ENCODE measurements at places on chromosomes 2 and 18.

DNA sequence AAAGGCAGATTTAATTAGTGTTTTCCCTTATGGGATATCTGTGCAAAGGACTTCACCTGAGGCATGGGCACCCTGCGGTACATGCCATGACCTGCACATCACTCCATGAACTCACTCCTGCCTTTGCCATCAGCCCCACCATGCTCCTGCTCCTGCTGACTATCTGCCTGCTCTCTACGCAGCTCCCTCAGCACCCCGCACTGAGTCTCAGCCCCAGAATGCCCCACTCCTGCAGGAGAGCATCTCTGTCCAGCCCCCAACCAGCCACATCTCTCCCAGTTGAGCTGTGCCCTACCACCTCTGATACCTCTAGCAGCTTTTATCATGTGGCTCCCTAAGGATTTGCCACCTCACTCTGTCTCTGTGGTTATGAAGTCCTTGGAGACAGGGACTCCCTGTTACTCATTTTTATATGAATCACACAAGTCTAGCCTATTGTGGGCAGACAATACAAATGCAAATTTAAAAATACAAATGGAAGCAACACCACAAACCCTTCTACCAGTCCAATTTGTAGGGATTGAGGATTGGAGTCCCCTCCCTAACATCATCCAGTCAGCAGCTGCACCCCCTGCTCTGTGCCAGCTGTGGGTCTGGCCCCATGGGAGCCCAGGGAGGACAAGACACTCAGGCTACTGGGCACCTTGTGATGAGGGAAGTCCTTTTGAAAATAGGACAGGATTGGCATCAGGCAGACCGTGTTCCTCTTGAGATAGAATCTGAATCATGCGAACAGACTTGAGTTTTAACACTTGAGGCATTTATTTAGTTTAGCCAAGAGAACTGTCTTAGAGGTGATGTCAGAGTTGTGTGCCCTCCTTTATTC lies 689.6 kb upstream of the HS6ST1 start:
- DNase-seq, result no peak

DNA sequence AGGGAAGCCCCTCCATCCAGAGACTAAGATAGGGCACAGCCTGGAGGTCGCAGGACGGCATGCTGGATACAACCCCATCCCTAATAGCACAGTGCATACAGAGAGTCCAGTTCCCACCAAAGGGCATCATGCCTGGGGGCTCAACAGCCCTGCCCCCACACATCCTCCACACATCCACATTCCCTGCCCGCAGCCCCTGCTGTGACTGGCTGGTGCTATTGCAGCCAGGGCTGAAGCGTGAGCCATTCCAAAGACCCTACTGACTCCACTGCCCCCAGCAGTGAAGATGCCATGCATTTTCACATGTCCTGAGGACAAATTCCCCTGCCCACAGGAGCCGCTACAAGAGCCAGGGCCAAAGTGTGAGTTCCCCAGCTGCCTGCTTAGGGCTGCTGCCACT lies 641.6 kb downstream of the METTL4 start:
- DNase-seq, result no peak

DNA sequence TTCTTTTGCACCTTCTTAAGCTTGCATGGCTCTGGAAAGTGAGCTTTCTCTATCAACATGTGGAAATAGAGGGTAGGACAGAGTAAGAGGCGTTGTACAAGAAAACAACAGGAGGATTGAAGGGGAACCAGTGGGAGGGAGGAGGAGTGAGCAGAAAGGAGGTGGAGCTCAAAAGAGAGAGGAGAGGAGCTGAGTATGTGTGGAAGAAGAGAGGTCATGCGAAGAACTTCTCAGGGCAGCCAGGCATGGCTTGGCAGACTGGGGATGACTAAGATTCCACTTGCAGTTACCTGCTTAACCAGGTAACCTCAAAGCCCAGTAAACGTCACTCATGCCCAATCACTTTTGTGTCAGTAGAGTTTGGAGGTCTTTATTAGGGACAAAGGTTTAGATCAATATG lies 105.1 kb downstream of the BCL2L11 start:
- no peak for DNase-seq

DNA sequence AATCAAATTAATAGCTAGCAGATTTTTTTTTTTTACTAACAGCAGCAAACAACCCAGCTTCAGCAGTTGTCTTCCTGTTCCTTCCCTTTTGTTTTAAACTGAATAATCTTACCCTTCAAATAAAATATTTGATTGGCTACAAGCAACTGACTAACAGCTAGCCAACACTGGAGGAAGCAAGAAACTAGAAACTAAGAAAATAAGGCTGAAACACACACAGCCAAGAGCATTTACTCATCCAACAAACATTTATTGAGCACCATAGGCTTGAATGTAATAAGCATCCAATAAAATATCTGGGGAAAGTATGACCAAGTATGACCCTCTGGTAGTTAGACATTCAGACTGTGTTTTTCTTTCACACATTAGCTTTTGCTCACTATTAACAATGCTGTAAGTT lies 189.2 kb downstream of the CD226 start:
- DNase-seq, result no peak

GRCh38 chr2:122643725-122644329 lies 888.4 kb downstream of the TSN start:
- no peak for DNase-seq

GRCh38 chr2:42756150-42756775 lies 7.7 kb downstream of the OXER1 start:
- DNase-seq, result no peak

DNA sequence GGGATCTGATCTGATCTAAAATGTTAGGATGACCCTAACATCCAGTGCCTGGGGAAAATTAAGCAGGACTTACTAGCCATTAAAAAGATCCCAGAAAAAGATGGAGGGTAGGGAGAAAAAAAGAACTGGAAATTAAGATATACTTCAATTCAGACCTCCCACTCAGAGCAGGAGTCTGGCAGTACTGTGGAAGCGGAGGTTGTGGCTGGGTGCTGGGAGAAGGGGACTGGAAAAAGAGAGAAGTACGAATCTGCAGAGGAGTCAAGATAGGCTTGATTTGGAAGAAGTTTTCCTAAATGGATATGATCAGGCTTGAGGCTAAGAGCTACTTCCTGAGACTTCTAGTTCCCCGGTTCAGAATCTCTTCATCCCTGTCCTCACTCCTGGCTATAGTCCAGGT lies 33.5 kb upstream of the IHH start:
- DNase-seq, result no peak

Data from CD8-positive, alpha-beta memory T cell (primary cell).